ENCODE measurements at places on chromosomes 3 and 15.

GRCh38 chr15:93973287-93973686 lies 258.1 kb upstream of the MCTP2 start:
- DNase-seq, result no peak

DNA sequence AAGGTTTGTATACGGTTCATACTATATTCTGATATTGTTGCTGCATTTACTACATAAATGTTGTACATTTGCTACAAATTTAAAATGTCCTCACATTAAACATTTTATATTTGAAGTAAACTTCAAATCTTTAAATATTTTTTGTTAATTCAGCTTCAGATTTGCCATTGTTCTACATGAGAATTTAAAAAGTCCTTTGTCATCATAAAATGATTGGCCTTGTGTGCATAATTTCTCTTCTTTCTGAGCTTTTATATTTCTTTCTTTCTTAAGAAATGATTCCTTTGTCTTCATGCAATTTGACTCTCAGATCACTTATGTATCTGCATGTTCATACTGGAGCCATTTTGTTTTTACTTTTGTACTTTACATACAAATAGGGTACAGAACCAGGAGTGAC lies 28.0 kb downstream of the DNAJC19 start:
- DNase-seq, result no peak

GRCh38 chr15:39127151-39127790 lies 453.6 kb upstream of the THBS1 start:
- peak; percentile 49 for DNase-seq

DNA sequence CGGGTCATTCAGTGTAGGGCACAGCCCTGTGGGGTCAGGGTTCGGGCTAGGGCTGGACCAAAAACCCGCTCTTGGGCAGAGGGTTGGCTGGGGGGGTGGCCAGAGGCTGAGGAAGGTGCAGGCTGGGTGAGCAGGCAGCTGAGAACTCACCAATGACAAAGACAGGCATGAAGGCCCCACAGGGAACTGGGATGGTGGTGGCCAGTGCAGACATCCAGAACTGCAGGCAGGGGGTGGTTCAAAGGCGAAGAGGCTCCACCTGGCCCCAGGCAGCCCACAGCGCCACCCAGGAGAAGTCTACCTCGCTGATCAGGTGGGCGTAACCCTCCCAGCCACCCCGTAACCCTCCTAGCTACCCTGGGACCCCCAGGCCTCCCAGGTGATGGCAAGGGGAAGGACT lies 6.7 kb downstream of the CLCN2 start:
- no peak for DNase-seq

DNA sequence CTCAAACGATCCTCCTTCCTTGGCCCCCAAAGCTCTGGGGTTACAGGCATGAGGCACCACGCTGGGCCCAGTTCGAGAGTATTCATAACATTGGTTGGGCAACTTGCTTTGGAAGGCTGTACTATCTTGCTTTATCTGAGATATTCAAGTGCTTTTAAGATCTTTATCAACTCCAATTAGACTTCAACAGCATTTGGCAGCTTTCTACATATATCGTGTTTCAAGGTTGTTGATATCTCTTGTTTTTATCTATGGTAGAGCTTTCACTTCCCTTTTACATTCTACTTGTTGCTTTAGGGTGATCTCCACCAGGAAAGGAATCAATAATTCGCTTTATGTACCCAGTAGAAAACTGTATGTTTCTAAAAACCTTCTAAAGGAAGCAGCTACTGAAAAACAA lies 395.3 kb downstream of the IL5RA start:
- DNase-seq, result no peak

- no peak for DNase-seq
Measured at GRCh38 chr3:146777941-146778340, 172.8 kb upstream of the PLSCR5 start.

GRCh38 chr15:33915571-33916407 lies 52.5 kb upstream of the CHRM5 start:
- no peak for DNase-seq

- no peak for DNase-seq
Measured at GRCh38 chr15:95059346-95059905, 828.1 kb downstream of the MCTP2 start.

DNA sequence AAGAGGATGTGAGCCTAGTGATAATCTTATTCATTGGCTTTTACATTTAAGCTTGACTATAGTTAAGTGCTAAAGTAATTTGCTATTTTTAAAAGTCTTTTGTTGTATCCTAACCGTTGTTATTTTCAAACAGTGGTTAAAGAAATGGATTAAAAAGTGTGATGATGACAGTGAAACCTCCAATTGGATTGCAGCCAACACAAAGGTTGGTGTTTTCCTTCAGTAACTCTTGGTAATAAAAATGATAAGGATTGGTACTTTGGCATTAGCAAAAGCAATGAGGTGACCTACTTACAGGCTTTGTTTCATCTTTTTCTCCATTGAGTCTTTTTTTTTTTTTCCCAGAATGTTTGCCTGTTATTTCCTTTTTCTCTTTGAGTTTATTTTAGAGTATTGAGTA lies 87.5 kb upstream of the GOLGA6B start:
- DNase-seq, result no peak

DNA sequence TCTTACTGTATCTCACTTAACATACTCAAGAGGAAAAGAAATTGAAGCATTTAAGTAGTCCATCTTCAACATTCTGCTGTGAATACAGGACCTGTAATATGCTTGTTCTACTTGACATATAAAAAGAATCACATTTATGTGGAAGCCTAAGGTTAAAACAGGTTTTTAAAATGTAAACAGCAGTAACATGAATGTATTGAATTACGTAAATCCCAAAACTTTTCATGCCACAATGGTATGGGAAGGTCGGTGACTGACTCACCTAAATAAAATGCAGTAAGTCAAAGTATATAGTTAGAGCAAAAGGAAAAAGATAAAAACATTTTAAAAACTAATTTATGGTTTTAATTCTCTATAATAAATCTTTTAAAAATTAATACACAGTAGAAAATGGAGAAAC lies 115.7 kb upstream of the TJP1 start:
- DNase-seq, result no peak

- DNase-seq, result no peak
Measured at GRCh38 chr3:40754994-40755393, 230.2 kb downstream of the ZNF621 start.

GRCh38 chr3:83769791-83770663 lies 1188.8 kb upstream of the CADM2 start:
- DNase-seq, result no peak

- peak; percentile 44 for DNase-seq
Measured at GRCh38 chr15:58980351-58980939, 7.0 kb upstream of the RNF111 start.

- peak; percentile 51 for DNase-seq
Measured at GRCh38 chr3:52704611-52705437, 767 bp downstream of the GLT8D1 start.

- DNase-seq, result peak; percentile 47
Measured at GRCh38 chr3:11820531-11821041, 26.1 kb downstream of the TAMM41 start.

- DNase-seq, result no peak
Measured at GRCh38 chr3:72614394-72615074, 233.7 kb downstream of the SHQ1 start.
